ENCODE measurements at places on chromosomes 1 and 21.

DNA sequence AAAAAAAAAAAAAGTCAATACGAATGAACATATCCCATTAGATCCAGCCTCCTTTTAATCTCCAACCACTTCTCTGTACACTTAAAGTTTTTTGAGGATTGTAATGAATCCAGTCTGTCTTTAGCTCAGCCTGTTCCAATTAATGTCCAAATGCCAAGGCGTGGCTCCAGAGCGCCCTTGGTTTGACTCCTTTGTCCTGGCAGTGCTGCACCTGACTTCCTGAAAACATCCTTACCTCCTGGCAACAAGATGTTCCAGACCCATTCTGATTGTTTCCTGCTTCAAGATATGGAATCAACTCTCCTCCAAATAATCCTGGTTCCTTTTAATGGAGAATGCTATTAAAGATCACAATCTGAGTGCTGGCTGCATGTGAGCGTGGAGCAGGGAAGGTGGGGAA is 74.1 kb upstream of the FAM20B start:
- no peak for DNase-seq

DNA sequence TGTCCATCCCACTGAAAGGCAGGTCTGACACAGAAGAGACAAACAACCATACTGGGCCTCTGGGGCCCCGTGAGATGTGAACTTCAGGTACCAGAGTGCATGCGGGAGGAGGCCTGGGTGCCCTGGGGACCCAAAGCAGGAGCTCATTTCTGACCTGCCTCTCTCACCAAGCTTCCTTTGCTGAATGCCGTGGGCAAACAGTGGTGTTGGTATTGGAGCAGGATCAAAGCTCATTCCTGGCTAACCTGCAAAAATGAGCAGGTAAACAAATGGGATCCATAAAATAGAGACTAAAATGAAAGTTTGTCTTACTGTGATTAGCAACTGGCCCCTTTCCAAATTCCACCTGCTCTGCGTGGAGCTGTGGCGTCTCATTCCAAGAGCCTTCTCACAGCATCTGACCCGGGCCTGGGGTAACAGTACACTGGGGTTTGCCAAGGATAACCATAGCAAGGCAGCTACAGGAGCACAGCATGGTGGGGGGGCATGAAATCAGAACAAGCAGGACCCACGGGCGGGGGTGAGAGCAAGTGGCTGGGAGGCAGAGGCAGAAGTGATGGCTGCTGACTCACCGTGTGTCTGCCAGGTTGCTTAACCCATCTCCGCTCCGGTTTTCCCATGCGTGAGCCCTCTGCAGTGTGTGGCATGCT is 103.6 kb downstream of the KIF26B start:
- no peak for DNase-seq

DNA sequence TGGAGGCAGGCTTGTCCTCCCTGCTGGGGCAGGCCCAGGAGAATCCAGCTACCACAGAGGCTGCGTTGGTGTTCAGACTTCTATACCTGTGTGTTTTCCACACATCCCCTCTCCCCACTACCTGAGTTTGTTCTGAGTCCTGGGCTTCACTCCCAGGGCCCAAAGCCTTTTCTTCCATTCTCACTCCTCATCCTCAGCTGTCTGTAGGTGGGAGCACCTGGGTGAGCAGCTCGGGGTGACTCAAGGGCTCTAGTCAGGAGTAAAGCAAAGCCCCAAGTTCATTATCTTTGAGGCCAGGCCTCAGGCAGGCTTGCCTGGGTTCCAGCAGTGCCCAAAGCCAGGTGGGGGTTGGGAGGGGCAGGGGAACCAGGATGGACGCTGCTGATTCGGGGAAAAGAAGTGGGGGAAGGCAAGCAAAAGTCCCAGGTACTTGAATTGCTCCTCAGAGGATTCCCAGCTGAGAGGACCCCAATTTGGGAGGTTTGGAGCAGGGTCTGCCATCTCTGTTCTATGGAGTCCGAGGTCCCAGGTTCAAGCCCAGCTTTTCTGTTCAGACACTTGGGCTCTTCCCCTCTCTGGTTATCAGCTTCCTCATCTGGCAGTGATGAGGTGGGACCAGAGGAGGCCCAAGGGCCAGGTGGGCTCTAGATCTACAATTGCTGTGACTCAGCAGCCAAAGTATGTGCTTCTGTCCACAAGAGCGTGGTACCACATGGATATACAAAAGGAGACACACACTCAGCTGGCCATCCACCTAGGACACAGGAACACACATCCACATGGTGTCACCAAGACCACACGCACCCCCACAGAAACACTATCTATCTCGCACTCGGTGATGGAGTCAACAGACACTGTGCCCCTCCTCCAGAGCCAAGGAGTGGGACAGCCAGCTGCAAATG is 5.8 kb upstream of the PTPN7 start:
- DNase-seq: no peak

GRCh38 chr1:147745271-147745670 is 15.1 kb downstream of the GJA5 start:
- no peak for DNase-seq

GRCh38 chr1:229529639-229530038 is 21.5 kb upstream of the NUP133 start:
- DNase-seq: no peak

- no peak for DNase-seq
These were observed 131.4 kb downstream of the HS2ST1 start for GRCh38 chr1:87045761-87046304.
